LHCN-M2 (cell line): ENCODE measurements at places on chromosomes 7 and 10.

DNA sequence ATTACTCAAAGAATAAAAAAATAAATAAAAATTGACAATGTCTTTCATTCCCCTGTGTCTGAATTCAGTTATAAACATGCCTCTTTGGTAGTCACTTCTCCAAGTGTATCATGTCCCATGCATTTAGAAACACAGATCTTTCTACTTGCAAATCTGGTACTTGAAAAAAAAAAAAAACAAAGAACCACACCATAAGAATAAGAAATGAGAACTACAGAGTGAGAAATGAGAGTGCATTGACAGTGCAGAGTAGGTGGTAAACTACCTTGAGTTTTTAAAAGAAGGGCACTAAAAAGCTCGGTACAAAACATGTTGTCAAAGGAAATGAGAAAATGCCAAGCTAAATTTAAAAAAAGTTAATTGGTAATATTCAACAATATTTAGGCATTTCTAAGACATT lies 123.0 kb downstream of the GPR85 start:
- DNase-seq: no peak

- peak; percentile 86 for DNase-seq
Measured at GRCh38 chr10:580778-581177, 108.7 kb downstream of the DIP2C start.

GRCh38 chr10:56449770-56450169 lies 88.7 kb upstream of the ZWINT start:
- no peak for DNase-seq

DNA sequence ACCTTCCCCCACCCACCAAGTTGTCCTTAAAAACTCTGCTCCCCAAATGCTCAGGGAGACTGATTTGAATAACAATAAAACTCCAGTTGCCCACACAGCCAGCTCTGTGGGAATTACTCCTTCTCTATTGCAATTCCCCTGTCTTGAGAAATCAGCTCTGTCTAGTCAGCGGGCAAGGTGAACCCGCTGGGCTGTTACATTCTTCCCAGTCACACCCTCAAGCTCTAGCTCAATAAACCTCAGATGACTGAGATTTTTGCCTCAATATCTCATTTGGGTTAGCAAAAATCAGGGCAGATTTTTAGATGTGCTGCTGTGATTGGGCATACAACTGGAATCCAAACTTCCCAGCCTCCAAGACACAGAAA lies 32.9 kb downstream of the SVOPL start:
- DNase-seq: no peak

GRCh38 chr7:133830081-133830480 lies 297.1 kb upstream of the LRGUK start:
- no peak for DNase-seq

GRCh38 chr7:119175911-119176627 lies 951.6 kb downstream of the ANKRD7 start:
- DNase-seq: peak; percentile 19

GRCh38 chr10:3294919-3295581 lies 122.5 kb upstream of the PITRM1 start:
- no peak for DNase-seq

DNA sequence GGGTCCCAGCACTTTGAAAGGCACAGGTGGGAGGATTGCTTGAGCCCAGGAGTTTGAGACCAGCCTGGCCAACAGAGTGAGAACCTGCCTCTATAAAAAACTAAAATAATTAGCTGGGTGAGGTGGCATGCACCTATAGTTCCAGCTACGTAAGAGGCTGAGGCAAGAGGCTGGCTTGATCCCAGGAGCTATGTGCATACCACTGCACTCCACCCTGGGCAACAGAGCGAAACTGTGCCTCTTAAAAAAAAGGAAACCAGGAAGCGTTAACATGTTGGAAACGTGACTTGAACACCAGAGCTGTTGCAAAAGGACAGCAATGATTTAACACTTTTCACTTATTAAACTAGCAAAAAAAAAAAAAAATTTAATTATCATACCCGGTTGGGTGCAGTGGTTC lies 12.6 kb downstream of the BAZ1B start:
- DNase-seq: no peak

DNA sequence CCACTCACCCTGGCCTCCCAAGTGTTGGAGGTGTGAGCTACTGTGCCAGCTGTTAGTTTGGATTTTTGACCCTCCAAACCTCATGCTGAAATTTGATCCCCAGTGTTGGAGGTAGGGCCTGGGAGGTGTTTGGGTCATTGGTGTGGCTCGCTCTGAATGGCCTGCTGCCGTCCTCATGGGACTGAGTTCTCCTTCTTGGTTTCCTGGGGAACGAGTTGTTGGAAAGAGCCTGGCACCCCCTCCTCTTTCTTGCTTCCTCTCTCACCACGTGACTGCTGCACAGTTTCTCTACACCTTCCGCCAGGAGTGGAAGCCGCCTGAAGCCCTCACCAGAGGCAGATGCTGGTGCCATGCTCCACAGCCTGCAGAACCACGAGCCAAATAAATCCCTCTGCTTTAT lies 253.5 kb downstream of the PHTF2 start:
- peak; percentile 32 for DNase-seq
